ENCODE measurements at places on chromosomes 1 and 21.

DNA sequence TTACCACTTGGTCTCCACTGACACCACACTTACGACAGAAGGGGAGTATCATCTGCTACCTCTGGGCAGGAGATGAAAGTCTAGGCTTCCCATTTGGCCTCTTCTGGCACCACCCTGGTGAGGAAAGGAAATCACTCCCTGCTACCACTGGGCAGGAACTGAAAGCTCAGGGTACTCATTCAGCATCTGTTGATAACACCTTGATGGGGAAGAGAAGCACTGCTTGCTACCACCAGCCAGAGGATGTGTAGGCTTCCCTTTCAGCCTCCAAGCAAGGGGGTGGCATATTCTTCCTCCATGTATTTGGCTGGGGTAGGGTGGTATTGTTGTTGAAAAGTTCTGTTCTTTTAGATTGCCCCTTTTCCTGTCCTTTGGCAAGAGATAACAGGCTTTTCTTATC is 115.0 kb downstream of the ACBD6 start:
- no peak for DNase-seq

DNA sequence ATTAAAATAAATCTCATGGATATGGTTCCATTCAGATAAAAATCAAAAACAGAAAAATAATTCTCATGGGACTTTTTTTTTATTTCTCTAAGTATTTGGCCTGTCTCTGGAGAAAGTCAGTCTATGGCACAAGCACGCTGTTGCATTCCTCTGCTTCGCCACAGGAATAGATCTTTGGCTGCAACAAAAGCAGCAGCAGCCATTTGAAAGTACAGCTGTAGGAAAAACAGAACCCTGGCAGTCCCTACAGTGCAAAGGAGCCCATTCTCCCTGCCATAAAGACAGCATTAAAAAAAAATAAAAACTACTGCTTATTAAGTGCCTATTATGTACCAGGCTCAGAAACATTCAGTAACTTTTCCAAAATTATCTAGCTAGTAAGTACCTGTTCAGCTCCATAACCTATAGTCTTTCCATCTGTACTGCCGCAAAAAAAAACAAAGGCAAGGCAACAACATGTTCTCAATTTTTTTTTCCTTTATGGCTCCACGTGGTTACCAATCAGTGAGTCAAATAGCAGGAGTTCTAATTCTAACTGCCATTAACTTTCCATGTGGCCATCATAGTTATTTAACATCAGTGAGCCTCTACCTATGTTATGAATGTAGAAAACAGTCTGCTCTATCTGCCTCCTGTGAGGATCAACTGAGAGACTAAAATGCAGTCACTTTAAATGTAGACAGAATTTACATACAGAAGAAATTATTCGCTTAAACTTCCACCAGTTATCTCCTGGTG is 22.7 kb downstream of the SLC35D1 start:
- no peak for DNase-seq

GRCh38 chr1:64936956-64937355 is 29.4 kb downstream of the JAK1 start:
- DNase-seq = no peak

DNA sequence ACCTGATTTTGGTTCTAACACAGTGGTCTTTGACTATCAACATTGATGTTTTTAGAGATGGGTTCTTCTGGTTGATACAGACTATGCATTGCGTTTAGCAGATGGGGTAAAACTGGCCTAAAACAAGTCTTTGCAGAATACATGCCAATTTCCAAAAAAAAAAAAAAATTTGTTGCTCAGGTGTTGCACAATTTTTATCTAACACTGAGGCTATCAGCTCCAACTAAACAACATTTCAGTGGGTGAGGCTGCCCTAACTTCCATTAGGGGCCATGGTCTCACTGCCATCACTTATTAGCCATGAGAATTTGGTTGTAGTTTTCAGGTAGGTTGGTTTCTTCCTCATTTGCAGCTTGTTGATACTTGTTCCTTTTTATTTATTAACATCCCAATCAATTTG is 14.0 kb downstream of the AGMAT start:
- no peak for DNase-seq

DNA sequence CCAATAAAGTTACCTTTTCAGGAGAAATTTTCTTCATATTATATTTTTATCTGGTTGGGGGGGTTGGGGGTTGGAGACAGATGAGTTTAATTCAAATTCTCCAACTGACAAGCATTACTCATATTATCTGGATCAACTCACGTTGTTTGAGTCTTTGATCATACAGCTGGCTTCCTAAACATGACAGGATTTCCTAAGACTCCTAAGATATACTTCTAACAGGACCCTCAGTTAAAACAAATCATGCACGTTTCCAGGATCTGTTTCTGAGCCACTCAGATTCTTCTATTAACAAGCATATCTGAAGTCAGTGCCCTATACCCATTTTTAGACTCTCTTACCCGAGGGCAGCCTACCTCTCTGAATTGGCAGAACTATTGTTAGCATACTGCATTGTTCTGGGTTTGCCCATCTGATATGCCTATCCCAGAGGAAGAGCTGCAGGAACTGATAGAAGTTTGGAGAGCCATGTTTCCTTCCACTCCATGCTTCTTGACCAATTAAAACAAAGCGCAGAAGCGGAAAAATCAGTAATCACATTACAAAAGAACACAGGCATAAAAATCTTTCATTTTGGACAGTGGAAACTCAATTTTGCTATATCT is 653.9 kb downstream of the LTN1 start:
- DNase-seq = no peak

DNA sequence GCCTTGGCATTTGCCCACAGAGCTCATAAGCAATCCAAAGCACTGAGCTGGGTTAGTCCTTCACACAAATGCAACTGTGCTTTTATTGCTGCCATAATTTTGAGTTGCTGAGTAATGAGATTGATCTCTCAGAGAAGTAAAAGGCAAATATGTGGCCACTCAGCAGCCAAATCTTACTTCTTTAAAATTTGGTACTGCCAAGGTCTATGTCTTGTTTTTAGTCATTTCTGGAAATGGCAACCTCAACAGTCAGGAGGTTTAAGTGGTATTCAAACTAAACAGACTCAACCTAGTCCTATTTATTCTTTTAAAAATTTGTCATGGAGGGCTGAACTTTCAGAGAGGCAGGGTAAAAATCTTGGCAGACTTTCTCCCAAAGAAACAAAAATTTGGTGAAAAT is 216.4 kb upstream of the GJB5 start:
- no peak for DNase-seq

GRCh38 chr1:203090421-203091198 is 4.8 kb upstream of the MYOG start:
- no peak for DNase-seq

DNA sequence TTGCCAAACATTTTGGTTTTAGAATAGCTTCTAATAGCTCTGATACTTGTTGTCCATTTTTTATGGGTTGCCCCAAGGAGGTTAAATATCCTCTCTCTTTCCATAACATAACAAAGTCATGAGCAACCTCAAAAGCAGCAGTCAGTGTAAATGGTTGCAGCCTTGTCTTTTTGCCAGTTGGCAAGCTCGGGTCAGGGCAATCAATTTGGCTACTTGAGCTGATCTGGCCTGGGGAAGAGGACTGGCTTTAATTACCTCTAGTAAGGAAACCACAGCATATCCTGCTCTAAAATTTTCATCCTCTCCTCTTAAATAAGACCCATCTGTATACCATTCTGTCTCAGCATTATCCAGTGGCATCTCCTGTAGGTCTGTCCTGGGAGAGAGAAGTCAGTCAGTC is 21.2 kb upstream of the FMO4 start:
- no peak for DNase-seq

- DNase-seq = no peak
Observed at GRCh38 chr1:29279406-29279805, 43.1 kb downstream of the PTPRU start.

DNA sequence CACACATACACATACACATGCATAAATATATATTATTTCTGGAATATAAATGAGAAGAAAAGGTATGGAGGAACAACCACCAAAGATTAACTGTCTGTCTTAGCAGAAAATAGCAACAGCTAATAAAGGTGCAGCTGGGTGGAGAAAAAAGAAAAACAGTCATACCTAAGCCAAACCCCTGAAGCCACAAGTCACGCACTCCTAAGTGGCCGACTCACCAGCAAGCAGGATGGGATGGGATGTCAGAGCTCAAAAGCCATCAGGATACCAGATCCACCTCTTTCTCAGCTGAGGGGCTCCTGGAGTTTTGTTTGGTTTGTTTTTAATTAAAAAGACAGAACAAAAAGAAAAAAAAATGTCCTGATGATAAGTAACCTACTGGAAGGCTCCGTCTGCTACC is 64.7 kb upstream of the HIVEP3 start:
- DNase-seq = no peak

DNA sequence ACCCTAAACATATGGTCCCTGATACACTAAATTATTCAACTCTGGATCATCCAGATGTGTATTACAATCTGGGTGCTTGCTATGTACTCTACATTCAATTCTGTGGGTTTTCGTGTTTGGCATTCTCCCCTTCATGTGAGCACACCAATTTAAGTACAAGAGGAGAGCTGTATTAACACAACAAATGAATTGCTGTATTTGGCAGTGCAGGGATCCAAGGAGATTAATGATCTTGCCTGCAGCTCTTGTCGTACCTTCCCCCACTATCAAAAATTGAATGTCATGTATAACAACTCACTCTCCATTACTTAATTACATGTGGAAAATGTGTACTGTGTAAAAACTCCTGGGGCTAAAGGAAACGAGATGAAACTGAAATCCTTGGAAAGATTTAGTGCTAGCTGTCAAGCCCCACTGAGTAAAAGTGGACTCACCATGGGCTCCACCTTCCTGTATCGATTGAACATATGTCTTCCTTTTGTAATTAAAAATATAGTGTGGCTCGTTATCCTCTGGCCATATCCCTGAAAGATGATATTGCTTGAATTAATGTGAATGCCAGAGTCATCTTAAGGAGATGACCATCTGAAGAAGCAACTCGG is 172.2 kb upstream of the L1TD1 start:
- DNase-seq = no peak

DNA sequence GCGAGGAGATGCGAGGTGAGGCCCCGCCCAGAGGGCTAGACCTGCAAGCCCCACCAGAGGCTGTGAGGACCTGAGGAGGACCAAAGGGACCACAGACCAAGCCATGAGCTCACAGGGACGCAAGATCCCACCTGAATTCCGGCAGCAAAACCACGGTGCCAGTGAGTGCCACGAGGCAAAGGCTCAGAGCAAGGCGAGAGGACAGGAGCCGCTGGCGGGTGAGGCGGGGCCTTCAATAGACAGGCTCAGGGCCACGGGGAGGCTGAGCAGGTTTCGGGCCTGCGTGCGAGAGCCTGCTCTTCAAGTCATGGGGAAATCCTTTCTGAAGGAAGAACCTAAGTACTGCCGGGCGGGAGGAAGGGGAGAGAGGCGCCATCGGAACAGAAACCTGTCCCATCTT is 7.1 kb upstream of the TMEM240 start:
- no peak for DNase-seq

- no peak for DNase-seq
Observed at GRCh38 chr1:167065471-167065870, 24.7 kb downstream of the GPA33 start.

GRCh38 chr21:14987370-14988170 is 77.2 kb downstream of the NRIP1 start:
- no peak for DNase-seq

- no peak for DNase-seq
Observed at GRCh38 chr21:28454564-28455252, 538.0 kb downstream of the LTN1 start.

DNA sequence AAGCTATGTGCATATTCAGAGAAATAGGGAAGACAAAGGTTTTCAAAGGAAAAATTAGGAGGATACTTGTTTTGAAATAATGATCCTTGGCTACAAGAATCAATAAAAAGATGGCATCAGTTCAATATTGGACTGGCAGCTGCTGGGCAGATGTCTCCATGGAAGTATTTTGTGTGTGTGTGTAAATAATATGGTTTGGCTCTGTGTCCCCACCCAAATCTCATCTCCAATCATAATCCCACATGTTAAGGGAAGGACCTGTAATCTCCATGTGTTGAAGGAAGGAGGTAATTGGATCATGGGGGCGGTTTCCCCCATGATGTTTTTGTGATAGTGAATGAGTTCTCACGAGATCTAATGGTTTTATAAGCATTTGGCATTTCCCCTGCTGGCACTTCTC is 40.4 kb upstream of the LRRC7 start:
- no peak for DNase-seq

GRCh38 chr1:151854658-151855057 is 1.1 kb upstream of the THEM5 start:
- DNase-seq = no peak

- DNase-seq = no peak
Observed at GRCh38 chr1:225424562-225425200, 3.2 kb downstream of the LBR start.

GRCh38 chr21:35266546-35266945 is 217.4 kb upstream of the RUNX1 start:
- DNase-seq = no peak

All from effector memory CD8-positive, alpha-beta T cell (primary cell).